ENCODE measurements at places on chromosomes 7 and 10.

- no peak for DNase-seq
These were observed 145.7 kb upstream of the RHEB start for GRCh38 chr7:151665368-151665767.

- no peak for DNase-seq
These were observed 8.5 kb upstream of the GLCCI1 start for GRCh38 chr7:7959979-7960670.

DNA sequence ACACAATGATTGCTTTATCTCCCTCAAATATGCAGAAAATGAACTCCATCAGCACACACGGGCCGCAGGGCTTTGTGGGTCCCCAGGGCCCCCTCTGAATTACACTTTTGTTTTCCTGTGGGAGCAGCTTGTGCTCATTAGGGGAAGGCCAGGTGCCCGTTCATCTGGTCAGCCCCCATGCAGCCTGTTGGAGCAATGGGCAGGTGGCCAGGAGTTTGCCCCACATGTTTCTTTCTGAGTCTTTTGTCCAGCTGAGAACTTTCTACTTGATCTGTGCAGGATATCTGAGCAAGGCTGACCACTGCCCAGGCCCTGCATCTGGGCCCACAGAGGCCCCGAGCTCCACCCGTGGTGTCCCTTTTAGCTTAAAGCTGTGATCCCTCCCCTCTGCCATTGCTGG, 105.3 kb upstream of the FAM20C start:
- DNase-seq = no peak

GRCh38 chr7:104480529-104480928, 152.1 kb downstream of the LHFPL3 start:
- no peak for DNase-seq

- no peak for DNase-seq
These were observed 58.4 kb downstream of the C10orf105 start for GRCh38 chr10:71661060-71661622.

GRCh38 chr7:21422751-21423150, 5.1 kb upstream of the SP4 start:
- no peak for DNase-seq

- DNase-seq = no peak
These were observed 2.4 kb downstream of the HOXA3 start for GRCh38 chr7:27149842-27150567.

- no peak for DNase-seq
These were observed 26.6 kb upstream of the R3HCC1L start for GRCh38 chr10:98107644-98108430.

GRCh38 chr7:137097111-137097510, 228.7 kb downstream of the CHRM2 start:
- DNase-seq = no peak

- no peak for DNase-seq
These were observed 18.6 kb upstream of the YWHAG start for GRCh38 chr7:76377186-76377918.

DNA sequence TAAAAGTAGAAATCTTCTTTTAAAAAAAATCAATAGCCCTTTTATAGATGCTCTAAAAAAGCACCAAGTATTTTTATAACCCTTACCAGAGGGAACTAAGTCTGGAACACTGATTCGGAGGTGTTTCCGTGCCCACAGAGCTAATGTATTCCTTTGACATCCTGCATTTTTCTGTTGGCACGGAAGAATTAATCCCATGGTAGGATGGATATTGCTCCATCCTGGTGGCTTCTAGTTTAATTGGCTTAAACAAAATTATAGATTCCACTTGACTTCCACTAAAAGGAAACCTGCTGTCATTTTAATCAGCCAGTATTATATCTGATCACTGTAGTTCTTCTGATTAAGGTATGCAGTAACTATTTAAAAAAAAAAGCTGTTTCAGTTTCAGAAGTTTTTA, 164.0 kb upstream of the NPS start:
- DNase-seq = no peak

DNA sequence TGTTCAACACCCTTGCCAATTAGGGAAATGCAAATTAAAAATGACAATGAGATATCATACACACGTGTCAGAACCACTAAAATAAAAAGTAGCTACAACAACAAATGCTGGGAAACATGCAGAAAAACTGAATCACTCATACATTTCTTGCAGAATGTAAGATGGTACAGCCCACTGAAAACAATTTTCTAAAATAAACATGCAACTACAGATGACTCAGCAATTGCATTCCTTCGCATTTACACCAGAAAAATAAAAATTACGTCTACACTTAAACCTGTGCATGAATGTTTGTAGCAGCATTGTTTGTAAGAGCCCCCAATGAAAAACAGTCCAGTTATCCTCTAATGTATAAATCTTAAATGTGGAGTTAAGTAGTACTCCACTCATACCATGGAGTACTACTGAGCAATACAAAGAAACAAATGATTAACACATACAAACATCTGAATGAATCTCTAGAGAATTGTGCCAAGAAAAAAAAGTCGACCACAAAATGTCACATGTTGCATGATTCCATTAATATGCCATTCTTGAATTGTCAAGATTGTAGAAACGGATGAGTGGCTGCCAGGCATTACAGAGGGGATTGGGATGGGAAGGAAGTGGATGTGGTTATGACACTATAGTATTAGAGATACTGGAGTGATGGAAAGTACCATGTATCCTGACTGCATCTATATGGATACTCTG, 134.6 kb upstream of the NPSR1 start:
- DNase-seq = no peak

DNA sequence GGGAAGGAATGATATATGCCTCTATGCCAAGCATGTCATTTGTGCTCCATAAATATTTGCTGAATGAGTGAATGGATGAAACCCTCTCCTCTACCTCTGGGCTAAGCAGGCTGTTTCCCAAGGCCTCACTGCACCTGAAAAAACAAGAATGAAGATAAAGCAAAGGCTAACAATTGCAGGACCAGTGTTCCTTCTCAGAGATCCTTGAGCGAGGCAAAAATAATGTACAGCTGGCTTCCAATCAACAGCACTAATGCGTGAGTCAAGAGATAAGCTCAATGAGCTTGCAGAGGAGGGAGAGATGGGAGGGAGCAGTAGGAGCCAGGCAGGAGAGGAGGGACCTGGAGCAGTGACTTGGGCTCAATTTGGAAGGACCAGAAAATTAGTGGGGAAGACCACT, 144.5 kb upstream of the NFE2L3 start:
- DNase-seq = no peak

GRCh38 chr10:104028146-104028545, 57.5 kb downstream of the COL17A1 start:
- peak; percentile 73 for DNase-seq

GRCh38 chr7:149748076-149748874, 25.1 kb downstream of the ZNF467 start:
- no peak for DNase-seq

DNA sequence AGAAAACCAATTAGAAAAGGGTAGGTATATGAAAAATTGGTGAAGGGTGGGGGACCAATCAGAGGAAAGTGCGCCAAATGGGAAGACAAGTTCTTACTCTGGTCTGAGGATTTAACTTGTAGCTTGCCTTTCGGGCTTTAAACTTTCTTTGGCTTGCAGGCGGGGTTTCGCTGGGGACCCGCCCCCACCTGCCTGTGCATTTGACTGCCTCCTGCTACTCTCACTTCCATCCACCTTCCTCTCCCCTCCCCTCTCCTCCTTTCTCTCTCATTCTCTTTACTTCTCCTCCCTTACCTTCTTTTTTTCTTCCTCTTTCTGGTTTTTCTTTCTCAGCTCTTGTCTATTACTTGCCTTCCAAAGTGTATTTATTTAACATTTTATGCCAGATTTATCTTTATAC, 278.8 kb downstream of the DNAJB9 start:
- no peak for DNase-seq

DNA sequence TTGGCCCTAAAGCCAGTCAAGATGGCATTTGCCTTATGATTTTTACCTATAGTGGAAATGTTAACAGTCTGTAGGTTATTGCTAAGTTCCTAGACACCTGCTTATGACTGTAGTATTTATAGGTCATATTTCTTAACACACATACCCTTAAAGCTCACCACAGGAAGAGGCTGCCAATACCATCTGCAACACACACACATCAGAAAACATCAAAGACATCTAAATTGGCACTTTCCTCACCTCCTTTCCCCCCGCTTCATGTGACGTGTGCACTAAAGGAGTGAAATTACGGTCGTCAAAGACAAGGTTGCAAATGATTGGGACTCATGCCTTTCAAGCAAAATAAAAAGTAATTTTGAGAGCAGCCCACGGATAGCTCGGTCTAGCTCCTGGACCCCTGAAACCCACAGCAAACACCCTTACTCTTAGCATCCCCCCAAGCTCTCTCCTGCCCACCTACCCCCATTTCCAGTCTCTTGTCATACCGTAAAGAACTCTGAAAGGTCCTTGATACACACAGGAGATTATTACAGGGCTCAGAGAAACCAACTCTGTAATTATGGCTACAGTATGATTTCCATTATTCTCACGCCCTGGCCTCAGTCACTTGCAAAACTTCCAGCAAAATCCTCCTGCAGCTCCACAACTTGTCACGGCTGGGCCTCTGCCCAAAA, 90.5 kb downstream of the PLXNA4 start:
- DNase-seq = no peak

DNA sequence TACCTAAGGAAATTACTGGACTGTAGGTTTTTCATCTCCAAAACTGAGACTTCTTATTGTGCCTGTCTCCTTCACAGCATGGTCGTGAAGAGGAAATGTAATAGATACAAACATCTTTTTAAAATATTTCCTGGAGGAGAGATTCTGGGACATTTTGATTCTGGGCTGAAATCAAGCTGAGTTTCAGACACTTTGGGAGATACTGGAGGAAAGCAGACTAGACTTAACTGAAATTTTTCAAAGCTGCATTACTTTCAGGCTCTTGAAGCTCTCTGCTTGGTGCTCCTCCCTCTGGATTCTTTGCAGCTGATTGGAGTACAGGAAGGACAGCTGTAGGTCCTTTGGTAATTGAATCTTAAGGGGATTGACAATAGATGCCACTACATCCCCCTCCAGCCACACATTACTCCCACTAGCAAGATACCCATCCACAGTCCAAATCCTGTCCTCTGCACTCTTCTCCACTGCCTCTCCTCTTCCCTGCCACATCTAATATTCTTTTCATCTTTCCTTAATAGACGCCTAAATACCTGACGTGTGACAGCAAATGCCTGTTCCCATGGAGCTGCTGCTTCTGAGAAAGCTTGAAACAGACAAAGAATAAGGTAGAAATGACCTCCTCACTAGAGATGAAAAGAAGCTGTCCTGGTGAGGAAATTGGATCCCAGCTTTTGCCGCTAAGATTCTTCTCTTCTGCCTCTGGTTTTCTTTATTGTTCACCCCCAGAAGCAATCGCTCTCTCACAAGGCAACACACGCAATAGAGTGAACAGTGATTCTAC, 111.5 kb upstream of the PHYHIPL start:
- no peak for DNase-seq

DNA sequence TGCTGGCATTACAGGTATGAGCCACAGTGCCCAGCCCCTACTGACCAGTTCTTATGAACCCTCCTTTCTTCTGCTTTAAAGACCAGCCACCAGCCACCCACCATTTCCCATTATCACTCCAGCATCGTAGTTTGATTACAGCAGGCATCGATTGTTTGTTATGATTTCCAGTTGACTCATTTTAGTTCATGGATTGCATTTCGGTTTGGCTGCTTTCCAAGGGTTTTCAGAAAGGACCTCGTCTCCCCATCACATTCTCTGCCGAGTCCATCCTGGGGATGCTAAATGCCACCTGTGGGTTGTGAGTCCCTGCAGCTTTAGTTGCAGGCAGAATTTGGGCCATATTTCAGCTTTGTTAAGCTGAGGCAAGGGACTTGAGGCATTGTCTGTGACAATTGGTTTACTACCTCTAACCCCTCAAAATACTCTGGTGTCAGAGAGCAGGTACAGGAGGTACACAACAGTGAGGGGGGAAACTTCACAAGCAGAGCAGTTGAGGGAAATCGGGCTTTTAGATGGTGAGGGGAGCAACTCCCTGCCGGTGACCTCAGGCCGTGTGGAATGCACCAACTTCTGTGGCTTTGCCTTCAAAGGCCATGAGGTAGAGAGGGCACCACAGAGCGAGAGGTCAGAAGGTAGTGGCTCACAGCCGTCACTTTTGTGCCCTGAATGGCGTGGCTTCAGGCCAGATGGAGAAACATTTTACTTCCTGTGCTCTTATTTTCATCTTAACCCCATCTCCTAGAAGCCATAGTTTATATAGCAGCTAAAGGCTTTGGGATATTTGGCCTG, 203.8 kb downstream of the CCDC3 start:
- DNase-seq = no peak

DNA sequence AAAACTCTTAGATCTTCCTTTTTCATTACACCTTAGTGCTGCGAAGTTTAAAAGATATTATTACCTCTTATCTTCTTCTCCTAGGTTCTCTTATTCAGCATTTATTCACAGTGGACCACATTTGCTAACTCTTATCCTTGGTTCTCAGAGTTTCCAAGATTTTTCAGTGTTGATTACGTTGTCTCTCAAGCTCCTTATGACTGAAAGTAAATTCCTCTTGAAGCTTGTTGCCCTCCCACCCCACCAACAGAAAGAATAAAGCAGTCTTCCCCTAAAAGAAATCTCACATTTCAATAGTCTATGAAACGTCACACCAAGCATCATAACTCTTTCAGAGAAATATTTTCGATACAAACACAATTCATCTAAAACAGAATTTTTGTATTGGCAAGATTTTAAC, 362.5 kb downstream of the MAGI2 start:
- no peak for DNase-seq

- DNase-seq = peak; percentile 54
These were observed 6.4 kb upstream of the GPR22 start for GRCh38 chr7:107463139-107464078.

DNA sequence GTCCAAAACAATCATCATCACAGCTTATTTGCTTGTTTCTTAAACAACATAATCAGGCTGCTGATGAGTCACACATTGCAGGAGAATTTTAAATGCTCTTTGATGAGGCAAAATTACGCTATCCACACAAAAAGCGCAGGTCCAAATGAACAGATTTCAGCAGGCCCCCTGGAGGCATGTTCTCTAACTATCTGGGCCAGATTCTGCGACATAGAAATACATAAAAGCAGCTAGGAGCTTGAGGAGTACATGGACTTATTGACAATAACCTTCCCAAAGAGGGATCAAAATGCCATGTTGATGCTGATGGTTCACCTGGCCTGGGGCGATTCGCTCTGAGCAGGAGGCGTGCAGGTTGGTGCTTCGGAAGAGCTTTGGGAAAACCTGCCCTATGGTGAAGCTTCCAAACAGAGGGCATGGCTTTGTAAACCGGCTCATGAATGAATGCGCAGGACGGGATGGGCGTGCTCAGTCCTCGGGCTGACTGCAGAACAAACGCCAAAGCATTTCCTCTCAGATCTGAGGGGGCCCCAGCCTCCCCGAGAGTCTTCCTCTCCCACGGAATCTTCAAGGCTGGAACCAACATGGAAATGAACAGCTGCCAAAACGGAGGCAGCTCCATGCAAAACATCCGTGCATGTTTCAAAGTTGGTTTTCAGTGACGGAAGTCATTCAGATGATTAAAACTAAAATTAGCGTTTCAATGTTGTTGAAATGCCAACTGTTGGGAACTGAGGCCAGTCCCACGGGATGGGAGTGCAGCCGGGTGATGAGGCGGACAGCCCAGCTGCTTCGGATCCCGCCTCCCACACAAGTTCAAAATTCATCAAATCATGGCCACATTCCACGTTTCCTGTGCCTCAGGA, 179.6 kb downstream of the TCERG1L start:
- DNase-seq = no peak

- no peak for DNase-seq
These were observed 52.2 kb downstream of the C10orf105 start for GRCh38 chr10:71667387-71667752.
